Left ventricle myocardium superior (tissue), 1 donor: ENCODE measurements at places on chromosomes 6 and 20. TPM values are rescaled to one million over a fixed set of nuclear protein-coding genes. Genes with fewer than 3 reads are reported as not detected.

BANF2 gene
- total RNA-seq = not detected

C6orf141 gene
- total RNA-seq = 0.32 TPM

SLA2 gene
- total RNA-seq = 0.47 TPM

DNA sequence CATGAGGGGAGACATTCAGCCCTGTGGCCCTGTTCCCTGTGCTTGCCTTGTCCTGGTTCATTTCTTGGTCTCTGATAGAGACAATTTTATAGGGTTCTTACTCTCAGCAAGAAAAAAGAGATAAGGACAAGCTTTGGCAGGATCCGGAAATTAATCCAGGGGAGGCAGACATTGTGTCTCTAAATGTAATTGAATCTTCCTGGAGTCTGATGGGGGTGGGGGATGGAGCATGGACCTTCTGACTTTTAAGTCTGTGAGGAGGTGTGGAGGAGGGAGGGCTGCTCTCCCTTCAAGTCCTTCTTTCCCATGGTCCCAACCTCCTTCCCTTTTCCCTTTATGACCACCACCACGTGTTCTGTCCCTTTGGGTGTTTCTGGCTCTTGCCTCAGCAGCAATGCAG lies 512.7 kb downstream of the DHX35 start:
- no peak for DNase-seq

DNA sequence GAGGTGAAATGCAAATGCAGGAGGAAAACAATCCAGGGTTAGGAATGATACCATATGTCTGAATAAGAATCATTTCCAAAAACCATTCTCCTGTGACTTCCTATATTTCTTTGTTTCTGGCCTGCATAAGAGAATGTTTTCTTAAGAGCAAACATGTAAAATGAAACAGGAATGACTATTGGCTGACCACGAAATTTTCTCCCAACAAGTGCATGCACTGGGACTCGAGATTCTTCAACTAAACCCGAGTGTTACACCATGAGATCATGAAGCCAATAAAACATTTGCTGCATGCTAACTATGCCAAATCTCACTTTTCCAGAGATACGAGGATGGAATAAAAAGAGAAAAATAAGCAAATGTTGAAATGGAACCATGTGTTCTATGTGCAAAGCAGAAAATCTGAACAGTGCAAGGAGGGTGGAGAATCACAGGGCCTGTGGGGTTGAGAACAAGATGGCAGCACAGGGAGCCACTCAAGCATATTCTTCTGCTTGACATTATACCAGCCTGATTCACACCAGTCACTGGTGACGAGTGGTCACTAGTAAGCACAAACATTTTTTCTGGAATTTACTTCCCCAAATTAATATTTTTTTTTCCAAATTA lies 212.2 kb upstream of the FOXA2 start:
- no peak for DNase-seq

DNA sequence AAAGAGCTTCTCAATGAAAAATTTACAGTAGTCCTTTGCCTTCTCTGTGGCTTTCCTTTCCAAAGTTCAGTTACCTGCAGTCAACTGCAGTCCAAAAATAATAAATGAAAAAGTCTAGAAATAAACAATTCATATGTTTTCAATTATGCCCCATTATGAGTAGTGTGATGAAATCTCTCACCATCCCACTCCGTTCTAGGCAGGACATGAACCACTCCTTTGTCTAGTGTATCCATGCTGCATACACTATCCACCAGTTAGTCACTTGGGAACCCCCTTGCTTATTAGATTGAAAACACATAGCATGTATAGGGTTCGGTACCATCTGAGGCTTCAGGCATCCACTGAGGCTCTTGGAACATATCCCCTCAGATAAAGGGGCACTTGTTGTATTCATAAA lies 80.6 kb upstream of the EYA4 start:
- DNase-seq = no peak

GRCh38 chr6:93745306-93745705 lies 325.9 kb upstream of the EPHA7 start:
- no peak for DNase-seq

GRCh38 chr6:53892707-53893106 lies 97.9 kb downstream of the LRRC1 start:
- no peak for DNase-seq

GRCh38 chr6:142002825-142003405 lies 129.8 kb upstream of the GJE1 start:
- DNase-seq = no peak

DNA sequence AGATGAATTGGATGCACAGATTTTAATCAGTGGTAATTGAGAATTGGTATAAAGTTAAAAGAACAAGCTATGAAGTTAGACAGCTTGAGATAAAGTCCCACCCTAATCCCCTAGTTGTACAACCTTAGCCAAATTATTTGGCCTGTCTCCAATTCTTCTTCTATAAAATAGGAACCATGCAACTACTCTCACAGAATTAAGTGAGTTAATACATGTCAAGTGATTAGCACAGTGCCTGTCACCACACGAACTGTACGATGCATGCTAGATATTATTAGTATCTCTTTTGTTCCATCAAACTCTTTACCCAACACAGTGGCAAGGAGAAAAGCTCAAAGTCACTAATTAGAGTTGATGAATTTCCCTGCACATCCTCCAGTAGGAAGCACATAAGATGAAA lies 44.7 kb downstream of the MBOAT1 start:
- no peak for DNase-seq
